ENCODE measurements at places on chromosomes 3 and 15.

GRCh38 chr3:117939425-117940027, 1095.1 kb downstream of the IGSF11 start:
- no peak for DNase-seq

GRCh38 chr3:187845826-187846225, 100.6 kb upstream of the BCL6 start:
- DNase-seq, result no peak

DNA sequence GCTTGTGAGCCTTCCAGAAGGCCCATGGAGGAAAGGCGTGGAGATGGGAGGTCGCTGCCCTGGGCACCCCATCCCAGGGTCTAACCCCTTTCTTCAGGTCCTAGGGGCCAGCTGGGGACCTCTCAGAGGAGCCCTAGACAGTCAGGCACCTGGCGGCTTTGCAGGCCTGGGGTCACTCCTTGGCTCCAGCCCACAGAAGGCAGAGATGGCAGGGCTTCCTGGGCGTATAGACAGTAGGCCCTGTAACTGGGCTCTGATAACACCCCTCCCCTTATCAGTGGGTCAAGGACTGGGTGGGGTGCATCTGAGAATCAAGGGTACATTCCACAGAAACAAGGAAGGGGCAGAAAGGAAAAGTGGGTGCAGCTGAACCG, 16.7 kb downstream of the ZDHHC19 start:
- no peak for DNase-seq

GRCh38 chr3:73291541-73291940, 230.1 kb downstream of the EBLN2 start:
- no peak for DNase-seq

DNA sequence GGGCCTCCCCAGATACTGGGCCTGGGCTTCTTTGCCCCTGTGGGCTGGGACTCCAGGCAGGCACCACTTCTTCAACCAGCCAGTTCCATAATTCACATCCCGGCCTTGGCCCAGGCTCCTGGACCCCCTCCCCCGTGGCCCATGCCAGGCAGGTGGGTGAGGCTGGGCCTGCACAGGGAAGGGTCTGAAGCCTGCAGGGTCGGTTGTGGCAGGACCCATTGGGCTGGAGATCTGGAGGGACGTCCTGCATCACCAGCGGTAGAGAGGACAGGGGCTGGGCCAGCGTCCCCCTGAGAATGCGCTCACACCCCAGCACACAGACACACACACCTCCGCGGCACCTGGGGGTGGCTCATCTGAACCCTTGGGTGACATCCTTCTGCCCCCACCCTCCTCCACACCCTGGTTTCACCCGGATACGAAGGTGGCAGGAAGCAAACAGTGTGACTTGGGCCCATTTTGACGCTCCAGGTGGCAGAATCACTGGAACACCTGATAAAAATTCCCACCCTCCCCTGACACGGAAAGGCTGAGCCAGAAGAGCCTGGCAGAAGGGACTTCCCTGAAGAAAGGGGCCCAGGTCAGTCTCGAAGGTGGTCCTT, 15.4 kb downstream of the ZDHHC19 start:
- no peak for DNase-seq

GRCh38 chr3:64349551-64349950, 124.3 kb upstream of the PRICKLE2 start:
- no peak for DNase-seq

DNA sequence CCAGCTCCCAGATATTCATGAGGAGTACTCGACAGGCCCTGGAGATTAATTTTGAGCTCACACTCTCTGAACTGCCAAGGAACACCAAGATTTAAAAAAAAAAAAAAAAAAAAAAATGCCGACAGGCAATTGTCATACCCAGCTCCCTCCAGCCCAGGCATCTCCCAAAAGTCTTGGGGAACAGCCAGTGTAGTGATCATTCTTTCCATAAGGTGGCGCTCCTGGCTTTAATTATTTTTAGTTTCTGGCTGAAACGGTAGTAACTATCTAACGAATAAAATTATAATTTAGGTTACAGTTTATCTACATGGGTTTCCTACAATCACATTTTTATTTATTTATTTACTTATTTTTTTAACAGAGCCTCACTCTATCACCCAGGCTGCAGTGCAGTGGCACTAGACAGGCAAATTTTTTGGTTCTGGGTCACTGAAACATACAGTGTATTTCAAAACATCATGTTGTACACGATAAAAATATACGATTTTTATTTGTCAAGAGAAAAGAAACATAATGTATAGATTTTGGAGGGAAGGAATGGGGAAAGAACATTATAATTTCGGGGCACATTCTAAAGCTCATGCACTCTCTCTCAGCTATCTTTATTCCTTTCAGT, 157.3 kb downstream of the ADAMTS9 start:
- DNase-seq, result peak; percentile 71

DNA sequence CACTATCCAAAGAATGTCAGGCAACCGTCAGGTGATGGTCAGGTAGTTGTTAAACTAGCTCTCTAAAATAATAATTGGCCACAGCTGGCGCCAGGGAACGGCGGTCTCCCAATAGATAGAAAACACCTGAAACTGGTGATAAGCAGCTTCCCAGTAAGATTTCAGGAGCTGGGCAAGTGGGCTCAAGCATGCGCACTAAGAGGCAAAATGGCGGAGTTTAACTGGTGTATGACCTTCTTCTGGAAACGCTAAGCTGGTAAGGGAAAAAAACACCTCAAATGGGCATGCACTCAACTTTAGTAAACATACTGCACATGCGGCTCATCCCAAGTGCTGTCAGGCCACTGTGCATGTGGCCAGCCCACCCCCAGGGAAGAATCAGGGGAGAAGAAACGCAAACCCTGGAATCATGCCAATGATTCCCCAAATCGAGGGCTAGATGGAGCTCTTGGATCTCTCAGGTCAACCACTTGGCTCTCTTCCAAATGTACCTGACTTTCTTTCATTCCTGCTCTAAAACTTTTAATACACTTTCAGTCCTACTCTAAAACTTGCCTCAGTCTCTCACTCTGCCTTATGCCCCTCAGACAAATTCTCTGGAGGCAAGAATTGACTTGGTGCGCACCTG, 195.0 kb downstream of the ZNF621 start:
- peak; percentile 17 for DNase-seq

DNA sequence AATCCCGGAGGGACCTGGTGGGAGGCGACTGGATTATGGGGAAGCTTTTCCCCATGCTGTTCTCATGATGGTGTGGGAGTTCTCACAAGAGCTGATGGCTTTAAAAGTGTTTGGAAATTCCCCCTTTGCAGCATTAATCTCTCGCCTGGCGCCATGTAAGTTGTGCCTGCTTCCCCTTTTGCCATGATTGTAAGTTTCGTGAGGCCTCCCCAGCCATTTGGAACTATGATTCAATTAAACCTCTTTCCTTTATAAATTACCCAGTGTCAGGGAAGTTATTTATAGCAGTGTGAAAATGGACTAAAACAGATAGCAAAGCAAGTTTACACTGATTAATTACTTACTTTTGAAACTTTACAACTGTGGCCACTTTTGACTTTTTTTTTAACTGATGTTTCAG, 10.6 kb upstream of the U2SURP start:
- no peak for DNase-seq

GRCh38 chr15:70835415-70835814, 18.5 kb downstream of the LARP6 start:
- DNase-seq, result no peak

- DNase-seq, result no peak
Observed at GRCh38 chr15:69787791-69788190, 309.9 kb downstream of the TLE3 start.

GRCh38 chr15:59333401-59334075, 39.1 kb downstream of the MYO1E start:
- DNase-seq, result no peak

- DNase-seq, result no peak
Observed at GRCh38 chr15:38308797-38309196, 56.2 kb downstream of the SPRED1 start.

GRCh38 chr15:57962887-57963286, 102.6 kb downstream of the ALDH1A2 start:
- DNase-seq, result no peak

GRCh38 chr3:107150675-107151074, 226.6 kb upstream of the CCDC54 start:
- DNase-seq, result no peak

GRCh38 chr3:38549486-38549885, 53.3 kb downstream of the EXOG start:
- DNase-seq, result no peak

- DNase-seq, result no peak
Observed at GRCh38 chr15:85616549-85617110, 178.1 kb downstream of the KLHL25 start.

- DNase-seq, result no peak
Observed at GRCh38 chr15:36898536-36899126, 201.7 kb downstream of the MEIS2 start.

DNA sequence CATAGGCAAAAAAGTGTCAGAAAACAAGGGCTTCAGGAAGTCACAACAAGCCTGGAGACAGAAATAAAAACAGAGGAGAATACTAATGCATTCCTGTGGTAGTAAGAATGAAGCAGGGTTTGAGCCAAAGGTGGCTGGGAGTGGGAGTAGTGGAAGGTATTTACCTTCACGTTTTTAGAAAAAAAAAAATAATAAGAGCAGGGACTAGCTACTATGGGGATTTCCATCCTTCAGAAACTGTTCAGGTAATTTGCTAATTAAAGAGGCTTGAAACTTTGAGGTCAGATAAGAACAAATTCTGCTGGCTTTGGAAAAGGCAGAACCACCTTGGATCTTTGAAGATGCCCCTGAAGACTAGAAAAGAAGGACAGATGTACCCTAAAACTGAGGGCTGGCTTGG, 18.4 kb downstream of the ILDR1 start:
- no peak for DNase-seq

GRCh38 chr3:133426721-133427120, 26.9 kb downstream of the BFSP2 start:
- DNase-seq, result no peak

GRCh38 chr15:88395872-88396781, 71.1 kb downstream of the MRPL46 start:
- peak; percentile 27 for DNase-seq

DNA sequence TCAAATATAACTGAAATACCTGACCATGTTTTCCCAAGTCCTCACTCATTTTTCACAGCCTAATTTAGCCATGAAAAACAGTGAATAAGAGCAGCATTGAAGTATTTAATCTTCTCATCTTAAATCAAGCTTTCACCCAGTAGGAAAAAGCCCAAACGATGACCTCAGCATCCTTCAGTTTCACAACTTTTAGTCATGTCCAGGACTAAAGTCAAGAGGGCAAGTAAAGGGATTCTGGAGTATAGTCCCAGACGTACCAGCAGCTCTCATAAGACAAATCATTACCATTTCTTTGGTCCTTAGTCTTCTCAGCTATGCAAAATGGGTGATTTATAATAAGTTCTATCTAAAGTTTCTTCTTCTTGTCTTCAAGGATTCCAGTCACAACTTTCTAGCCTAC, 237.3 kb downstream of the IL5RA start:
- DNase-seq, result no peak

- DNase-seq, result no peak
Observed at GRCh38 chr3:189096092-189096491, 75.7 kb upstream of the TPRG1 start.

DNA sequence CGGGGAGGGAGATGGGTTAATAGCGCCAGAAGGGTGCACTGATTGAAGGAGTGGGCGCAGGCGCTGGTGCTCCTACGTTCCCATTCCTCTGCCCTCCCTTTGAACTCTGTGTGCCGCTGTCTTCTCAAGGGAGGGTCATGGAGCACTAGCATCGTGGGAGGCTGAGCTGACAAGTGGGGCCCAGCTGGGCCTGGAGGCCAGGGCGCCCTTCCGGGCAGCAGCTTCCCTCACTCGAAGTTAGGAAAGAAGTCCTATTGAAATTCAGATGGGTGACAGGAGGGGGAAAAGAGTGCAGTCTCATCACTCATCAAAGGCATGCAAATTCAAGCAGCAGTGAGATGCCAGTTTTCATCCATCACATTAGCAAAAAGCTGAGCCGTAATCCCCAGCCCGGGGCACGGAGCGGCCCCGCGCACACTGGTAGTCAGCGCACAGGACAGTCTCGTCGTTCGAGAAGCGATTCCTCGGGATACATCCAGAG, 128.2 kb downstream of the LRRK1 start:
- peak; percentile 43 for DNase-seq

DNA sequence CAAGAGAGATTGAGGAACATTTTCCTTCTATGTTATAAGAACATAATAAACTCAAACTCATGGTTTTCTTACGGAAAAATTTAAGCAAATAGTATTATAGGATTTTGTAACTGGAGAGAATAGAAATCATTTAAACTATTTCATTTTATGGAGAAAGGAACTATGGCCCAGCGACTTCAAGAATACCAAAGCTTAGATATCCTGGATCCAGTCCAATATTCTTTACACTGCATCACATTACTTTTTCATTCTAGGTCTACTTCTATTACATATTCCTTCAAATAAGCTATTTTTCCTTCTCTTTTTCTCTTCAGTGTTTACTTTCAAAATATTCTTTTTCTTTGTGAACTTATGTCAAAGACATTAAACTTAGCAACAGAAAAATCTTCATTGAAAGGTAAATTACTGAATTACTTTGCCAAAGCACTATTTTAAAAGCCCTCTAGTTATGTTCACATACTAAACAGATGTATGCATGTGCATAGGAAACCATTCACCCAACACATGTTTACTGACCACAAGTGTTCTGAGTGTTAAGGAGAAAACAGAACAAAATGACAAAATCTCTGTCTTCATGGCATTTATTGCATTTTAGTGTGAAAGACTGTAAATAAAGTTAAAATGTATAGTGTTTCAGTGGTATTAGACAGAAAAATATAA, 20.4 kb downstream of the KPNA4 start:
- no peak for DNase-seq

- no peak for DNase-seq
Observed at GRCh38 chr3:71341721-71342120, 241.8 kb downstream of the FOXP1 start.

GRCh38 chr3:14514323-14514720, 25.8 kb downstream of the GRIP2 start:
- DNase-seq, result no peak

DNA sequence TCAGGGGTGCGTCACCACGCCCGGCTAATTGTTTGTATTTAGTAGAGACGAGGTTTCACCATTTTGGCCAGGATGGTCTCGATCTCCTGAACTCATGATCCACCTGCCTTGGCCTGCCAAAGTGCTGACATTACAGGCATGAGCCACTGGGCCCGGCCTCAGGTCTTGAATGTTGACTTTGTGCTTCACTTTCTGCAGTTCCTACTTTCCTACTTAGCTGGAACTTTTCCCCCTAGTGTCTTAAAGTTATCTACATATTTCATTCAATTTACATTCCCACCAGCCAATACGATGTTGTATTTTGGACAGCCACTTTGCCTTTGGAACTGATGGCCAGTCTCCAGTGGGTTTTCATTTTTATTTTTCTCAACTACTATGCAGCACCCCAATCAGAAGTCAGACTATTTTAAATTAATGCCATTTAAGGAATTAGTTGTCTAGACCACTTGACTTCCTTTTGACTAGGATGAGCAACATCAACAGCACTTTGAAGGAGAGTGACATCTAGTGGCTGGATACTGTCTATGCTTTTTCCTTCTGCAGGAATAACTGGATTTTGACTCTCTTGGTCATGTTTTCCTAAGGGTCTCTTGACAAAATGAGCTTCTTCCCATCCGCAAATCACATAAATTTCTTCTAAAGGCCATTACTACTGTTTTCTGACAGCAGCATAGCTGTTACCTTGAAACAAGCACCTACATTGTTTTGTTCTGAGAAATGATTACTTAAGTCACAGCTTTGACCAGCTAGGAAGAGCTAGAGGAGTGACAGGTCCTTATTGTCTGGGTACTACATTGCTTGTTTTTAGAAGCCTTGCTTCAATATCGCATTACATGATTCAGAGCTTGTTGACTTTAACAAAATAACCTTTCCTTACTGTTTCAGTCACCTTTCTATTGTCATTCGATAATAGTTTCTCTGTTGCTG, 140.2 kb downstream of the ITPR1 start:
- peak; percentile 60 for DNase-seq

GRCh38 chr3:112261742-112262141, 32.3 kb downstream of the SLC9C1 start:
- DNase-seq, result no peak

All from iPS-NIHi11 (cell line).